ENCODE measurements at places on chromosomes 11 and 22. TPM values are rescaled to one million over a fixed set of nuclear protein-coding genes. Genes with fewer than 3 reads are reported as not detected.
A peak's percentile ranks its signal among the peaks of the same experiment; 100 is the strongest.

DNA sequence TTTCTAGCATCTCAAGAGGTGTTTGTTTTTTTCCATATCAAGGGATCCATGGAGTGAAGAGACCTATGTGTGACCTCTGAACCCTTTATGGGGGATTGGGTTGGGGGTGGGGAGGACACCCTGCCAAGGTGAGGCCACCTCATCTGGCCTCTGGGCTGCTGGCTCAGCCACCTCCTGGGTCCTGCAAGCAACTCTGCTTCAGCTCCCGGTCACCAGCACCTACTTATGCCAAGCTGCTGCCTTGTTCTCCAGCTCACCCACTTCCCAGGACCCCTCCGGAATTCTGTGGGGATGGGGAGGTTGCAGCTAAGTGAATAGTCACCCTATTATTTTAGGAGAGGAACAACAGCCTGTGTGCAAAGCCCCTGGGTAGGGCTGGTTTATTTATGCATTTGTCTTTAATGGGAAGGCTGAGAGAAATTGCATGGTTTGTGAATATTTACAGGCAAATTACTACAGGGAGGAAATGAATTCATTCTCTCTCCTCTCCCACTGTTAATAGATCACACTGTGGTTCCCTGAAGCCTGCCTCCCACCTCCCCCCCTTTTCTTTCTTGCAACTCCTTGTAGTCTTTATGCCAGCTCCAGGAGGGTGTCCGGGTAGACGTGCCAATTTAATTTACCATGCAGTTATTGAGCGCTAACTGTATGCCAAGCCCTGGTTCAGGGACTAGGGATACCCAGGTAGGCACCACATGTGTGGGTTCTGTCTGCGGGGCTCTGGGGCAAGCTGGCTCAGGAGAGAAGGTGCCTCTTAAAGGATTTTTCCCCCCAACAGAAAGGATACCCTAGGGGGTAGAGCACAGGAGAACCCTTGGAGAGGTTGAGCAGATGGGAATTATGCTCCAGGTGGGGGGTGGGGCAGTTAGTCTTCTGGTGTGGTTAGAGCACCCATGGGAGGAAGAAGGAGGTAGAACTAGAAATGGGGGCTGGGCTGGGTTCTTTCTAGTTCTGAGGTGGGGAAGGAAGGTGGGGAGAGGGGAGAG, 50.7 kb downstream of the TSPAN18 start:
- peaks cover 7% of the 10 kb centered on the region for H3K4me1 ChIP-seq
- no peak overlapping the region for H3K27ac ChIP-seq
- H3K36me3 ChIP-seq: no peaks in the 10 kb centered on the region
- H3K27me3 ChIP-seq: no peaks in the 10 kb centered on the region
- H3K4me3 ChIP-seq: no peak overlapping the region

KCNC1 gene
- 0.07 TPM for total RNA-seq

DNA sequence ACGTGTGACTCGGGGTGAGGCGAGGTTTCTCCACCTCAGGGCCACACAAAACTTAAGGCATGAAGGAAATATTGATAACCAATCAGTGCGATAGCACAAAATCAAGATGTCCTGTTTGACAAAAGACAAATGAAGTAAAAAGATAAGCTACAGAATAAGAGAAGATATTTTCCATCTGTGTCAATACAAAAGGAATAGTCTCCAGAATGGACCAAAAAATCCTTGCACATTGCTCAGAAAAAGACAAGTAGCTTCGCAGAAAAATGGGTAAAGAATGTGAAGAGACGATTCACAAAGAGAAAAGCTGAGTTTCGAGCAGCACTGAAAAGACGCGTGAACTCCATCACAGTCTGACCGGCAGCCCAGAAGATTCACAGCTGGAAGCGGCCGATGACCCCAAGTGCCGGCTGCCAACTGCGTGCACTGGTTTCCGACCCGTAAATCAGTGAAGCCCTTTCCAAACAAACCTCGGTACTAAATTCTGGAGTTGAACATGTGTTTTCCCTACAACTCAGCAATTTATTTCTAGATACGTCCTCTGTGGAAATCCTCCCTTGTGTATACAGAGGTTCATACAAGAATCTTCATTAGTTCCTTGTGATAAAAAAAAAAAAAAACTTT, 308.4 kb downstream of the BRD1 start:
- H3K27ac ChIP-seq: no peak overlapping the region
- H3K36me3 ChIP-seq: no peaks in the 10 kb centered on the region
- H3K4me3 ChIP-seq: no peak overlapping the region
- DNase-seq: no peak
- peaks cover 18% of the 10 kb centered on the region for H3K27me3 ChIP-seq
- no peaks in the 10 kb centered on the region for H3K4me1 ChIP-seq

CCDC157 gene
- 2.1 TPM for total RNA-seq

DNA sequence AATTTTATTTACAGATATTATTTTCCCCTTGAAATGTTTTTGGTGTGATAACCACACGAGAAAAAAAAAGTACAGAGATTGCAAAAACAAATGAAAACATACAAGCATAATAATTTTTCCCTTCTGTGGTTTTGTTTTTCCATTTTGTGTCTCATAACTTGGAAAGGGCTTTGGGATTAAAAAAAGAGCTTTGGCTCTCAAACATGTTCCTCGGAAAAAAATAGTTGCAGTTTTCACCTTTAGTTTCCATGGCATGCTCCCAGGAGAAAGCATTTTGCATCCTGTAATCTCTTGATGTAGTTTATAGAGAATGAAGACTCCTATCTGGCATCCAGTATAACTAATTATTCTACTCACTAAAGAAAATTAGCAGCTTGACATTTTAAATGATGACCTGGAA, 362.1 kb upstream of the PDGFD start:
- no peaks in the 10 kb centered on the region for H3K36me3 ChIP-seq
- H3K4me3 ChIP-seq: no peak overlapping the region
- peaks cover 3% of the 10 kb centered on the region for H3K27me3 ChIP-seq
- no peaks in the 10 kb centered on the region for H3K4me1 ChIP-seq

DNA sequence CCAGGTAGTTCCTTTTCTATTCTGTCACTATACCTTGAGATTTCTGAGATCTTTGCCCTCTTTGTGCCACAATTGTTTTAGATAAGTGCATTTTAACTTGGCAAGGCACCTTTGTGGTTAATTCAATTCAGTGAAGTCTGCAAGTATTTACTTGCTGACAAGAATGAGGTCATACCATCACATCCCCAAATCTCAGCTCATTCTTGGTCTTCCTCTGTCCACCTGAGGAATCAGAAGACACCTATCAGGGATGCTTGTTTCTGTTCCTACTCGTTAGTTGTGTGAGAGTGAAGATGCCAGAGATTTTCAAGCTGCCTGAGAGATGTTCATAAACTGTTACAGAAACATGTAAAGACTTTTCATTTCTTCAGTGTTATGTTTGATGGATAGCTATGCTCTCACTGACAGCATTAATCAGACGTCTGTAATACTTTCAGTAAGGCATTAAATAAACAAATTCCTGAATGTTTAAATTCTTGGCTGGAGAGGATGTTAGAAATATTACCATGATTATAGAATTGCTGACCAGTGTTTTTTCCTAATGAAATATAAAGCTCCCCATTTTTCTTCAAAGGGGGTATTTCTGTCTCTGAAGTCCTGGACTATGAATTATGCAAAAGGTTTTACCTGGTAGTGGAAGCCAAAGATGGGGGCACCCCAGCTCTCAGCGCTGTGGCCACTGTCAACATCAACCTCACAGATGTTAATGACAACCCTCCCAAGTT, 135.0 kb upstream of the MTNR1B start:
- peaks cover 15% of the 10 kb centered on the region for H3K4me1 ChIP-seq
- no peak overlapping the region for H3K27ac ChIP-seq
- peaks cover 5% of the 10 kb centered on the region for H3K36me3 ChIP-seq
- H3K4me3 ChIP-seq: no peak overlapping the region
- H3K27me3 ChIP-seq: no peaks in the 10 kb centered on the region

SLCO2B1 gene
- total RNA-seq: 19.2 TPM

DNA sequence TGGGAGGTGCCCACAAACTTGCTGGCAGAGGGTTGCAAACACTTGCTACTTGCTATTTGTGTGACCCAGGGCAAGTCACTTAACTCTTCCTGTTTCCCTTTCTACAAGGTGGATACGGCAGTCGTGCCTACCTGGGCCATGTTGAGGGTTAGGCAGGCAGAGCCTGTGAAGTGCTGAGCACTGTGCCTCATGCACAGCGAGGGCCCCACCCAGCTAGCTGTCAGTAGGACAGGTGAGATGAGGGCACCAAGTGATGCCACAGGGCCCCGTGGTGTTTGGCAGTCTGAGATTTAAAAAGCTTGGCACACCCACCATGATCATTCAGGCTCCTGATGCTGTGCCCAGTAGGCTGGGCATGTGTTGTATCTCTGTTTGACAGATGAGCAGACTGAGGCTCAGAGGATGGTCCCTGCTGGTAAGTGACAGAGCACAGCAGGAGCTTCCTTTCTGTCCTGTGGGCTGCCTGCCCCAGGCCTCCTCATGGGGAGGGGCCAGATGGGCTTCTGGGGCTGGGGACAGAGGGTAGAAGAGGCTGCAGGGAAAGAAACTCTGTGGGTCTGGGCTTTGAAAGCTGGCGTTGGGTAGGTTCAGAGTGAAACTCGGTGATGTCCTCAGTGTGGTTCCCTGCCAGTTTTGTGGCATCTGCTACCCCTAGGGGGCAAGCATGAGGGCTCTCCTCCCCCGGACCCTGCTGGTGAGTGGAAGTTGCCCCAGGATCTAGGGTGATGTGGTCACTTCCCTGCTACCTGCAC, 59.3 kb downstream of the TSPAN18 start:
- H3K27me3 ChIP-seq: peaks cover 15% of the 10 kb centered on the region
- peak; percentile 47 for DNase-seq
- peaks cover 27% of the 10 kb centered on the region for H3K4me1 ChIP-seq
- no peak overlapping the region for H3K27ac ChIP-seq
